Stimulated activated CD4-positive, alpha-beta T cell treated with anti-CD3 and anti-CD28 coated beads, Interleukin-1b, Interleukin-23, amount 100 ng/mL, for 4 hours (primary cell): ENCODE measurements at places on chromosomes 3 and 15.

- DNase-seq: no peak
Observed at GRCh38 chr15:99954361-99955180, 221.3 kb upstream of the LYSMD4 start.

GRCh38 chr15:91049378-91050127, 27.2 kb upstream of the VPS33B start:
- peak; percentile 11 for DNase-seq

GRCh38 chr15:72318408-72318942, 1.5 kb downstream of the CELF6 start:
- no peak for DNase-seq

DNA sequence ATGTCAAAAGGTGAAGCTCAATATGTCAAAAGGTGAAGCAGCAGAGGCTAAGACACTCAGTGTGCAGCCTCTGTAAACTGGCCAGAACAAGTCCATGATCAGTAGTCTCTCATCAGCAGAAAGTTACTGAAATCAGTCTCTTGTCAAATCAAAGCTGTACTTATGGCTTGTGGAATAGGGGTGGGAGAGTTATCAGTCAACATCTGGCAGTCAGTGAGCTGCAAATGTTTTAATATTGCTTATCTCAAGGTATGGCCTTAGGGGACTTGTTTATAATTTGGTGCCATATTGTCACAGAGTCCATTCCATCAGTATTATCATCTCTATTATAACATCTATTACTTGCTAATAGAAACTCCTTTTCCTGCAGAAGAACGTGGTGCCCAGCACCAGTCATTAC, 14.9 kb upstream of the WDR49 start:
- no peak for DNase-seq

GRCh38 chr3:165642761-165643420, 194.3 kb downstream of the BCHE start:
- no peak for DNase-seq

GRCh38 chr3:156633335-156633734, 41.1 kb upstream of the TIPARP start:
- no peak for DNase-seq

DNA sequence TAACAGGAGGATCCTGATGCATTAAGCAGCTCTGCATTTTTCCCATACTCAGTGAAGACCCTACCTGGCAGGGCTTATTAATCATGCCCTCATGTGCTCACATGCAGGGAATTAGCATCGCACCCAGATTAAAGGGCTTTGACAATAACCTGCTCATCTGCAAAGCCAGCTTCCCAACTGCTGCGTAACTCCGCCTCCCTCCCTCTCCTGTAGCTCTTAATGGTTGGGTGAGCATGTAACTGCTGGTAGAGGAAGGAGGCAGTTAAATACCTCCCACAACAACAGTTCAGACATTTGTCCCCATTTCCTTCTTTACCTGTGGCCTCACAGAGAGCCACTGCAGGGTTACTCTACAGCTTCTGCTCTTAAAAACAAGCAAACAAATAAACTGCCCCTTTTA, 203.6 kb upstream of the WNT5A start:
- no peak for DNase-seq

DNA sequence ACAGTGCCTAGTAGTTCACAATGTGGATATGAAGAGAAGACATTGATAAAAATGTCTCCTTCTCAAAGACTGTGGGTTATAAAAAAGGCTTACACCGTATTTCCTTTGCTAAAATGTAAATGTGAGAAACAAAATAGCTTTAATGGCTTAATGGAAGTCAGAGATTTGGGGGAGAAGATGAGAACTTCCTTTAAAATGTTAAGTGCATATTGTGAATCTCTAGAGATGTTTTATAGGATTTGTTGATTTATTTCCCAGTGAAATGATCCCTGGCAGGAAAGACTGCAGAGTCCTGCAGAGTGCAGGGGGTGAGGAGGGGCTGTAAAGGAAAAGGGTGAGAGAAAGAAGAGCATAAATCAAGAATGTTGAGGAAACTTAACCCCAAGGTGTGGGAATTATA, 305.1 kb downstream of the GAP43 start:
- DNase-seq: no peak

- DNase-seq: no peak
Observed at GRCh38 chr3:21752749-21753347, 1.8 kb upstream of the ZNF385D start.

DNA sequence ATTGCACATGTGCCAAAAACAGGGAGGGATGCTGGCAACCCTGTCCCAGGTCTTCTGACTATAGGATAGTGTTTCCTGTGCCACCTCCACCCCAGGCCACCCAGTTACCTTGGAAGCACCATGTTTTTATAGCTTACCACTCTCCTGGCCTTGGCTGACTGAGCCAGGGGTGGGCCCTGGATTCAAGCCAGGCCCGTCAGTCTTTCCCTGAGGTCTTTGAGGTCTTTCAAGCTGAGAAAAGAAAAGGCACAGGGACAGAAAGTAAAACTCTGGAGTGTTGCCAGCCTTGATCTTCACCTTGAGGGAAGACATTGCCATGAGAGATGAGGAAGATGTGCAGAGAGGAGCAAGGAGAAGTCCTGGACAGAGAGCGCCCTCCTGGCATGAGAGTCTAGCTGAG, 46.3 kb downstream of the SYNM start:
- DNase-seq: no peak

DNA sequence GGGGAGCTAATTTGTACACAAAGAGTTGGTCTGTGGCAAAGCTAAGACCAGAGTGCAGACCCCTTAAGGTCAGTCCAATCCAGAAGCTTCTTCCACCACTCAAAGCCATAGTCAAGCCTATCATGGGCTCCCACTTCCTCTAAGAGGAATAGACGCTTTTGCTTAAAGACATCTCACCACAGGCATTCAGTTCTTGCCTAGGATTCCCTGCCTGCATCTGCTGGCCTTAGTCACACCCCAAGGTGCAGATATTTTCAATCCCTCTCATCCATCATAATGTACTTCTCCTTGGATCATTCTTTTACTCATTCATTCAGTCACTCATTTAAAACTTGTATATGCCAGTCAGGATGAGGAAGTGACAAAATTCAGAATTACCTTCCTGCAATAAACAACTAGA, 179.6 kb upstream of the STT3B start:
- no peak for DNase-seq

GRCh38 chr3:7847021-7847420, 654.6 kb upstream of the LMCD1 start:
- no peak for DNase-seq

DNA sequence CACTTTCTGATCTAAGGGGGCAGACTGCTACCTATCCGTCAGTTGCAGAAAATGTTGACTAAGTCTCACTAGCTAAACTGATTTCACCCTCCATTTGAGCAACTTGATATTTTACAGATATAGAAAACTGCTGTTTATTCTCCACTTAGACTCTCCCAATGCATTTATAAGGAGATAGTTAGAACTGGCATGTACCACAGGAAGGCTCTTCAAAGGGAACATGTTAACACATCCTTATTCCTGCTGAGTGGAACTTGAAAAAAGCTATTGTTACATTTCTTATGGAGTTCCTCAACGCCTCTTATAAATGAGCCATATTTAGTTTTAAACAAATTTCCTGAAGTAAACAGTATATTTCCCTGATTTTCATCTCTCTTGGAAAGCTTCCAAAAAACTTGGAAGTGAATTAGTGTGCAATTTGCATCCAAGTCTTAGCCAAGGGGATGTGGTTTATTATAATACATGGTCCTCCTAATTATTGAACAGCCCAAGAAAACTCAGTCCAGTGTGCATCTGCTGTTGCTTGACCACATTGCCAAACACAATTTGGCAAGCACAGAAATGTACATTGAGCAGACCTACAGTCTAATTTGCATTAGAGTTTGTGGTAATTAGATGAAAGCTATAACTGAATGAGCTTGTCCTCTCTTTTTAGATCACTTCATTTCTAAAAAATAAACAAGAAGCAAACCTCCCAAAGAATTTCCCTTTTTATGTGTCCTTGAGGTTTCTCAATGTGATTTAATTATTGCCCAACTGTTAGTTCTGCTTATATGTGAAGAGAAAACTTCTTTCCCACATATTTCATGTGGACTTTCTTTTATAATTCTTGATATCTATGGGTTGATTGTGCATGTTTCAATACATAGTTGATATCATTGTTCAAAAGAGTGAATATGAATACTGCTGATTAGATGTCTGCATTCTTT, 72.6 kb upstream of the DPH6 start:
- DNase-seq: no peak

- DNase-seq: no peak
Observed at GRCh38 chr3:60578936-60579335, 672.3 kb downstream of the FHIT start.

GRCh38 chr3:132236701-132237651, 80.2 kb upstream of the ACP3 start:
- no peak for DNase-seq

GRCh38 chr3:157363393-157363792, 73.3 kb upstream of the PTX3 start:
- no peak for DNase-seq

GRCh38 chr15:66740802-66741201, 38.8 kb downstream of the SMAD6 start:
- DNase-seq: no peak

- DNase-seq: no peak
Observed at GRCh38 chr3:66320390-66320789, 99.6 kb downstream of the SLC25A26 start.

- DNase-seq: no peak
Observed at GRCh38 chr3:124223853-124224252, 231.9 kb upstream of the ROPN1 start.

DNA sequence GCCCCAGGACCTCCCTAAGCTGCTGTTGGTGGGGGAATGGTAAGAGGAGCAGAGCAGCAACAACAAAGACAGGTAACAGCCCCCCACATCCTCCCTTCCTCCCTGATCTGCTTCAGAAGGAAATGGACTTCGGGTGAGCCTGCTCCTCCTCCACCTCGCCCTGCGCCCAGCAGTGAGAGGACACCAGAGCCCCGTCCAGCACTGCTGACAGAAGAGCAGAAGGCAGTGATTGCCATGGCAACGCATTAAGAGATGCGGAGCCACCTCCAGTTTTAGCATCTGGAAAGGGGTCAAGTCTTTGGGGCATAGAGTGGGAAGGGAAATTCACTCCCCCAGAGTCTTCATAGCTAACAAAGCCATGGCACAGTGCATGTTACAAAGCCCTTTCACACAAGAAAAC, 77.6 kb upstream of the HRH1 start:
- no peak for DNase-seq

DNA sequence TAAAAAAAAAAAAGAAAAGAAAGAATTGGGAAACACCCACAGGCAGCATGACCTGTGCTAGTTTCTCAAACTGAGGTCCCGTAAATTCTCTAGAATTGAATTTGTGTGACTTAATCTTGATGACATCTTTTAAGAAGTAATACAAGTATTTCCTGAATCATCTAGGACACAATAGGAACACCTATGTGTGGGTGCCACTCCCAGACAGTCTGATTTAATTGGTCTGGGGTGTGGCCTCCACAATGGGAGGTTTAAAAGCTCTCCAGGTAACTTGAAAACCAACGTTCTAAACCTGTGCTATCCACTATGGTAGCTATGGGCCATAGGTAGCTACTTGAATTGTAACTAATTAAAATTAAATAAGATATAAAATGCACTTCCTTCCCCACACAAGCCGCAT, 28.1 kb downstream of the CFAP92 start:
- DNase-seq: no peak

DNA sequence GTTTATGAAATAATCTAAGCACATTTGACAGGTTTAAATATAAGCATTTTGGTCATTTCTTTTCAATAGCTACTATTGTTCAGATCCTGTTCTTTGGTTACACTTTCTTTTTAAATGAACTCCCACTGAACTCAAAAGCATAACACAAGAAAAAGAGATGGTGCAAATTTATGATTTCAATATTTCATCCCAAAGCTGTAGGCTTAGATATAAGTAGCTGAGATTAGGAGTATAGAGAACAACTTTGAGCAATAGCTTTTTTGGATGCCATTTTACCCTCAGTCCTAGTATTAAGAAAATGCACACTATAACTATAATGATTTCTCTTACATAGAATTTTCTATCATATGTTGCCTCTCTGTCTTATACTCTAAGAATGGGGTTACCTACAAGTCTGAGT, 213.8 kb downstream of the ATP8B4 start:
- DNase-seq: no peak

DNA sequence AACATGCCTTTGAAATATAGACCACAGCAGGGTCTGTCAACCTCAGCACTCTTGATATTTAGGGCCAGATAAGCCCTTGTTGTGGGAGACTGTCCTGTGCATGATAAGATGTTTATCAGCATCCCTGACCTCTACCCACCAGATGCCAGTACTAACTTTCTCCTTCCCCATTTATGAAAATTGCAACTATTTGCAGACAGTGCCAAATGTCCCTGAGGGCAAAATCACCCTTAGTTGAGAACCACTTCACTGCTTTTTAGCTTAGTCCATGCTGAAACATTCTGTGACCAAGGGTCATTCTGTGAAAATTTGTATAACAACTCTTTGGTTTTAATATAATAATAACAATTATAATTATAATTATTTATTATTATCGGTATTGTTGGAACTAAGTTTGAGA, 1032.4 kb downstream of the MCTP2 start:
- no peak for DNase-seq

GRCh38 chr3:18238332-18238731, 186.8 kb downstream of the SATB1 start:
- no peak for DNase-seq

DNA sequence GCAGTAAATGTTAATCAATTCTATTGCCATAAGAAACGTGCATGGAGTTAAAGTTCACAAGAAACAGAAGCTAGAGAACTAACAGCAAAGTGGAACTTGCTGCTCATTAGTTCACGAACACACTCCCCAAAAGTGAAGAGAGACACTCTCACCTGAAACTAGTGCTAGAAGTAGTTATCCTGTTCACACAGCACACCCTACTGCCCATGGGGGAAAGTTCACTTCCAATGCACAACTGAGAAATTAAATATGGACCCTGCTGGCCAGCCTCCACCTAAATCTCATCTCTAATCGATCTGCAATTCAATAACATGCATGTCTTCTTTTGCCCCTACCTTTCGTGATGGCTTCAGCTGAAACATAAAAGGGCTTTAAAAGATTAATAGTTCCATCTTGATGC, 39.4 kb upstream of the FRMD4B start:
- DNase-seq: peak; percentile 7

- DNase-seq: no peak
Observed at GRCh38 chr15:30068326-30068725, 14.4 kb upstream of the GOLGA8J start.

GRCh38 chr3:133451309-133451708, 51.5 kb downstream of the BFSP2 start:
- DNase-seq: no peak

DNA sequence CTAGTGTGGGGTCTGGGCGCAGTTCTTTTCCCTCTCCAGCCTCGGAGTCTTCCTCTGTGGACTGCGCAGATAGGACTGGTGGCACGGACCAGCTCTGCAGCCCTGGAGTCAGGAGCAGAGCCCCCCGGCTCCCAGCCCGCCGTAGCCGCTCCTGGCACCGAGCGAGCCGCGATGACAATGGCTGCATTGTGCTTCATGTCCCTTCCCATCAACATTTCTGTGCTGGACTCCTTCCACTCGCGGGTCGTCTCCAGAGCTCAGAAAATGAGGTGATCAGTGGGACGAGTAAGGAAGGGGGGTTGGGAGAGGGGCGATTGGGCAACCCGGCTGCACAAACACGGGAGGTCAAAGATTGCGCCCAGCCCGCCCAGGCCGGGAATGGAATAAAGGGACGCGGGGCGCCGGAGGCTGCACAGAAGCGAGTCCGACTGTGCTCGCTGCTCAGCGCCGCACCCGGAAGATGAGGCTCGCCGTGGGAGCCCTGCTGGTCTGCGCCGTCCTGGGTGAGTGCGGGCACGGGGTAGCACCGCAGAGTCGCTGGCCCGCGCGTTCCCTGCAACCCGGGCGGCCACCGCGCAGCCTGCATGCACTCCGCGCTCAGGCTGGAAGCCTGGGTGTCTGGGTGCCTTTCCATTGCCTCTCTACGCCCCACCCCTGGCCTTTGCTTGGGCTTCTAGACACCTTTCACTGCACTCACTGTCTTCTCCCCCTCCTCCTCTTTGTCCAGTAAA, at the start of gene TF:
TSS of gene TF (plus strand) at position 413 of the 731 bp plus-strand sequence. CDS start at position 461, 48 bp downstream.
- no peak for DNase-seq
